ENCODE measurements at places on chromosomes 4 and X. TPM values are rescaled to one million over a fixed set of nuclear protein-coding genes. Genes with fewer than 3 reads are reported as not detected.
A peak's percentile ranks its signal among the peaks of the same experiment; 100 is the strongest.

DNA sequence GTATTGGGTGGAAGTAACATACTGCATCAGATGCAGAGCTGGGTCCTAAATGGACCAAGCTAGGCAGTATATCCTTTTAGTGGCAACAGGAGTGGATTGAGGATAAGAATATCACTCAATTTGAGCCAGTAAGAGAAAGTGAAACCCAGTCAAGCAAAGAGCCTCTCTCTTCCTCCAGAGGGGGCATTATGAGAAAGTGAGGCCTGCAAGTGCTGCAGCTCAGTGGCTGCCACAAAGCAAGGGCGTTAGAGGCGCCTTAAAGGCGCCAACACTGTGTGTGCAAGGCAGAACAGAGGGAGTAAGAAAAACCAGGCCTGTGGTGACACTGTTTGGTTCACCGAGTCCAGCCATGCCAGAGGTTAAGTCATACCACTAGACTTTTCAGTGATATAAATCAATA lies 17.5 kb downstream of the STX18 start:
- DNase-seq = no peak

The SYNPO2 gene
- 13.3 TPM for total RNA-seq

DNA sequence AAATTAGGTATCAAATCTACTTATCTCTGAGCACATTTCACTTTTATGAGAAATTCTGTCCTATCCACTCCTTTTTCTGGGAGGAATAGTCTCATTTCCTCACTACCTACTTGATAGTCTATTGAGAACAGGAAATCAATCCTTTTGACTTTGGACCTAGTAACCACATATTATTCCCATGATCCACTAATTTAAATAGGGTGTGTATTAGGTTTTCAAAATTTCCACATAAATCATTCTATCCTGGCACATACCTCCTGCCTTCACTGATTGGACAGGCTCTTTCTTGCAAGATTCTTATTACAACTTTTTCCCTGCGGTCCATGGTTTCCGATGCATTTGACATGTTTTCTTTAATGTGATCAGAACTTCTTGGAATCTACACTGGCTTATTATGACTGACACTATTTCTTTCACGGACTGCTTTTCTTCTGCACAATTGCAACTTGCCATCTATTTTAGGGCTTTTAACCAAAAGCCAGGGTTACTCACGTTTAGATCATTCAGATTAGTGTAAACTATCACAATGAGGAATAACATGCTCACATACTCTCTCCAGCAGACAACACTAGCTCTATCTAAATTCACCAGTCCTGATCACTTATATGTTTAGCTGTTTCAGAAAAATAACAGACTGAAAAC lies 419.9 kb upstream of the SLIT2 start:
- no peak for DNase-seq

The MAGEC1 gene
- not detected for total RNA-seq

GRCh38 chrX:120549483-120550452 lies 11.0 kb downstream of the CUL4B start:
- no peak for DNase-seq

The MCF2 gene
- not detected for total RNA-seq

DNA sequence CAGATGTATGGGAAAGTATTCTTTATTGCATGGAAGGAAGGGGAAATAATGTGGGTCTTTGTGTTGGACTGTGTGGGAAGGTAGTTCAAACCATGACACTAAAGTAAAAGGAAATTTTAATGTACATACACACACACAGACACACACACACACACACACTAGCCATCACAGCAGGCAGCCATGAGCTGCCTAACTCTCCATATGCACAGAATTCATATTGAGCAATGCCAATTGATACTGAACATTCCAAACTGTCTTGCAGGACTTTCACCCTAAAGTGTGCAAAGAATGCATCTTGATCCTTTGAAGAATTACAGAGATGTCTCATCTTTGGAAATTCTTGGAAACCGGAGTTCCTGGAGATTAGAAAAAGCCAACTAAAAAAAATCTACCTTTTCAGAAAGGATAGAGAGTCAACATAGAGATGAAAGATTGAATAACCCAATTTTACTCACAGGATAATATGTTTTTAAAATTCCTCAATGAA lies 120.6 kb upstream of the MBNL3 start:
- DNase-seq = no peak

DNA sequence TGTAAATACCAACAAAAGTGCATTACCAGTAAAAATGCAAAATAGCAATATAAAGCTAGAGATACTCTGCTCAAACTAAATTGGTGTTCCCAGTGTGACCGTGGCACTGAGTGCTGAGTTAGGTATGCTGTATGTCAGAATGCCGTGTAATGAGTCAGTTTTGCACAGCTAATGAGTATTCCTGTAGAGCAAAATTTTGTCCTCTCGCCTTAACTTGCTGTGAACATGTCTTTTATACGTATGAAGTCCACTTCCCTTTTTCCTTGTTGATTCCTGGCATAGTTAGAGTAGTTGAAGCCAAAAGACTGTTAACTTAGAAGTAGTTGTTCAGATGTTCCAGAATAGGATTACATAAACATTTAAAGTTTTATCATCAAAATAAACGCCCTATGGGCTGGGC lies 11.5 kb downstream of the DCLK2 start:
- no peak for DNase-seq

DNA sequence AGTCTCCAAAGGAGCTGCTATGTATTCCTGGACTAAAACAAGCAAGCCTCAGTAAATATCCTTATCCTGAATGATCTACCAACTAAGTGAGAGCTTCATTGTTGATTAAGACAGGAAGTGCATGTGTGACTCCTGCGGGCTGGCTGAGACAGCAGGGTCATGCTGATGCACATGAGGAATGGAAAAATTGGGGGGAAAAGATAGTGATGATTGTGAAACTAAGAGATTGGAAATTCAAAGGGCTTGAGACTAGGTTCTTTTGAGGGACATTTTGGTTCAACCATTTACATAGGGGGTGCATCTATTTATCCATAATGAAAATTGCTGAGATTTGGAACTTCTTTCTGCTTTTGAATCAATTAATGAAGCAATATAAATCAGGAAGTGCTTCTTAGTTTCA lies 61.1 kb upstream of the C1QTNF7 start:
- no peak for DNase-seq

- DNase-seq = no peak
Observed at GRCh38 chrX:17030580-17031270, 84.3 kb downstream of the REPS2 start.

DNA sequence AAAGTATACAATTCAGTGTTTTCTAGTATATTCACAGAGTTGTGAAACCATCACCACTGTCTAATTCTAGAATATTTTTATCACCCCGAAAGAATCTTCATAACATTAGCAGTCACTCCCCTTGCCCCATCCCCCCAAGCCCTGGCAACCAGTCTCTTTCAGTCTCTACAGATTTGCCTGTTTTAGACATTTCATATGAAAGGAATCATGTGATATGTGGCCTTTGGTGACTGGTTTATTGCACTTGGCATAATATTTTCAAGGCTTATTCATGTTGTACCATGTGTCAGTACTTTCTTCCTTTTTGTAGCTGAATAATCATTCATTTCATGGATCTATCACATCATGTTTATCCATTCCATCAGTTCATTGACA lies 371.7 kb downstream of the AFF2 start:
- no peak for DNase-seq

GRCh38 chr4:122086338-122087065 lies 65.6 kb upstream of the BLTP1 start:
- DNase-seq = no peak

DNA sequence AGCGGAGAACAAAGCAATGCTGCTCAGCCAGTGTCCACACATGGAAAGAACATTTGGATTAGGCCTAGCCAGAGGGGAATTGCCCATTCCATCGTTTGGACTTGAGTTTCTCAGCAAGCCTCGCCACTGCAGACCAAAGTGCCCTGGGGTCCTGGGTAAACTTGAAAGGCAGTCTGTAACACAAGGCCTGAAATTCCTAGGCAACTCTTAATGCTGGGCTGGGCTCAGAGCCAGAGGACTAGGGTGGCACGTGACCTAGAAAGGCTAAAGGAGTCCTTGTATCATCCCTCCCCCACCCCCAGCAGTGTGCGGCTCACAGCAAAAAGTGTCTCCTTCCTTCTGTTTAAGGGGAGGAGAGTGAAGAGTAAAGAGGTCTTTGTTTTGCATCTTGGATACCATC lies 210.4 kb upstream of the ARX start:
- no peak for DNase-seq

- no peak for DNase-seq
Observed at GRCh38 chr4:140176735-140177134, 22.8 kb upstream of the MAML3 start.

DNA sequence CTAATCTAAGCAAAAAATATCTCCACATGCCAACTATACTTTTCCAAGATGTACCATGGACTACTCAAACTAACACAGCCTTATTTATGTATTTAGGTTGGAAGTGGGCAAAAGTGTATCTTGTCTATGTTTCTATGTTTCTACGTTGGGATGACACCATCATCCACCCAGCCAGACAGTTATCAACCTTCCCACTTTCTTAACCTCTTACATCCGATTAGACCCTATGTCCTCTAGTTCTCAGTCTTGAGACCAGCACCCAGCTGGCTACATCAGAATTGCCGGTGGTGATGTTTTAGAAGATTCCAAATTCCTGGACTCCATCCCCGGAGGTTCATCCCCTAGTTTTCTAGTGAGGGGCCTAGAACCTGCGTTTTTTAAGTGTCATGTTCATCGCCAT lies 1.0 kb upstream of the AASDH start:
- no peak for DNase-seq

GRCh38 chr4:67880866-67881610 lies 2.8 kb downstream of the TMPRSS11D start:
- no peak for DNase-seq

- DNase-seq = peak; percentile 37
Observed at GRCh38 chr4:15868111-15868510, 70.4 kb downstream of the FGFBP1 start.

DNA sequence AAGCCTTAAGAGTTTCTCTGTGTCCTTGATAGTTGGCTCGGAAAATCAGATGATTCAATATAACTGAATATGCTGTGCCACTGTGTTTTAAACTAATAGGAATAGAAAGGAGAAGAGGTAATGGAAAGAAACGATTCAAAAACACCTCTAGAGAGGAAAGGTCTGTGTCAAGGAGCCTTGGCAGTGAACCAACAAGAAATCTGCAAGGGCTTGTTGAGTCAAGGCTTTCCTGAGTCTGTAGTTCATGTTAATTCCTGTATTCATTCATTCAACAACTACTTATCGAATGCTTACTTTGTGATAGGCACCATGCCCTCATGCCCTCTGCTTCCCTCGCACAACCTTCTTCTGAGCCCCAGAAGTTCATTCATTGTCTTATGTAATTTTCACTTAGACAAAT lies 336.0 kb downstream of the PDHA2 start:
- DNase-seq = no peak

DNA sequence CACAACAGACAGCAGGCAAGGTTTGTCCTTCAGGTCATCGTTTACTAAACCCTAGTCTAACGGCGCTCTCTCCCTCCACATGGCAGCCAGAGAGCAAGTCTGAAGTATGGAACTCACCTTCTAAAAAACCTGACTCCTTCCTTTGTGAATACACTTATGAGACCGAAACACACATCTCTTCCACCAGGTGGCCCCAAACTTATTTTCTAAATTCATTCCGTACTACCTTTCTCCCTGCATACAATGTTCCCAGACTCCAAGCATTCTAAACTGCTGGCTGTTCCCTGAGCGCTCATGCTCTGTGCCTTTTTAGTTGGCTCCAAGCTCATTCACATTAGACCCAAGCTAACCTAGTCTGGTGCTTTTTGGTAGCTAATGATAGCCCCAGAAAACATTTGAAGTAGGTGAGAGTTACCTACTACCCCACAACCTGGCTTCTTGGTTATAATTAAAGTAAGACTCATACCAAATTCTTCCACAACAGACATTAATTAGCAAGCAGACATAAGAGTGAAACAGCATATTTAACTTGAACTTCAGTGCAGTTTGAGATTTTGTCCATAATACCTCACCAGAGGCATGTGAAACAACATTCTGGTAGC lies 67.6 kb upstream of the DCLK2 start:
- no peak for DNase-seq

The P2RY4 gene
- total RNA-seq = 4.2 TPM

The ATP2B3 gene
- 0.07 TPM for total RNA-seq

The NLRP2B gene
- total RNA-seq = not detected

DNA sequence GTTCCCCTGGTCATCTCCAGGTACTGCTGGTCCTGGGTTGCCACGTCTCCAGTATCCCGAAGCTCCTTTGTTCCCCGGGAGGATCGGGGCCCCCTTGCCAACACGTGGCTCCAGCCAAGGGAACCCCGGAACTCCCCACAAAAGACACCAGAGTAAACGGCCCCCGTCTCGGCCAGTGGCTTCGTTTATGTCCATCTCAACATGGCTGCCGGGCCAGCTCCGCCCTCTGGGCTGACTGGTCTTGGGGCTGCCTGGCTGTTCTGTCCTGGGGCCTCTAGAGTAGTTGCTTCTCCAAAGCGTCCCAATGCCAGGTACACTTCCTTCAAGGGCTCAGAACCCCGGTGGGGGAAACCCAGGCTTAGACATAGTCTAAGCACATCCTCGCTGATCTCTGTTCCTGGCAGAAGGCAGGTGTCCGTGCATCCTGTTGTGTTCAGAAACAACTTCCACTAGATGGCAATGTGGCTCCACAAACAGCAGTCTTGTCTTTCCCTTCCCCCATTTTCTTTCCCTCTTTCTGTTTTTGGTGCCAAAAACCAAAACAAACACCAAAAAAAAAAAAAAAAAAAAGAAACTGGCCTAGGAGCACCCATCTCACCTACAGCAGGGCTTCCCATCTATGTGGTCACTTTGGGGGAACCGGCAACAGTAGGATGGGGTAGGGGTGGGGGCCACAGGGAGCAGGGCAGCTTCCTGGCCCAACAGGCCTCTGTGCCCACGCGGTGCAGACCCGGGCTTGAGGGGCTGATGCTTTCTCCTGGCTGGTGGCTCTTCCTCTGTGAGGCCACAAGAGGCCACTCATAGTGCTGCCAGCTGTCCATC lies 35.3 kb downstream of the NBDY start:
- DNase-seq = peak; percentile 22

DNA sequence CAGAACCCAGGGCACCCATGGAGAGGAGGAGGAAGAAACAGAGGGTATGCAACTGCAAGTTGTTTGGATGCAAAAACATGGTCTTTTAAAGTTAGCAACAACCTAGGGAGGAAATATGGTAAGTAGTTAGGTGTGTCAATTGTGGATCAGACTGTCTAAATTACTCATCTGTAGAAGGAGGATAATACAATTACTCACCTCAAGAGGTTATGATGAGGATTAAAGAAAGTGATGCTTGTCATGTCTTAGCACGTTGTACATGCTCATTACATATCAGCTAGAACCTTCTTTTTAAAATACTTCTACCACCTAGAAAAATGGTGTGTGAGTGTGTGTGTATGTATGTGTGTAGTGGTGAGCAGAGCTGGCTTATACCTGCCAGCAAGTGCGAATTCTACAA lies 2.3 kb upstream of the C1QTNF7 start:
- no peak for DNase-seq

DNA sequence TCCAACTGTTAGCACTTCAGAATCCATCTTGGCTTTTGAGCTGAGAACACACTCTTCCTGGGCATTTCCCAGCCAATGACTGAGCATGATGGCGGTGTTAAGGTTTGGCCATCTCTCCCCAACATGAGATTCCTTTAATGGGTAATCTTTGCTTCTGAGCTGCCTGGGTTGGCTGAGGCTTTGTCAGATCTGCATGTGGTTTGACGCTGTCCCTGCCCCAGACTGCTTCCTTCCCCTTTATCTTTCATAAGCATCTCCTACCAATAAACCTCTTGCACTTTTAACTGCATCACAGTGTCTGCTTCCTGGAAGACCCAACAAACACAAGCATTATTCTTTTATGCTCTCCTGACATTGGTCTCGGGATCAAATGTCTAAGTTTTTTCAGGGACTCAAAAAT lies 31.5 kb upstream of the DIPK2B start:
- DNase-seq = no peak
